ENCODE measurements at places on chromosomes 3 and 15.

- no peak for DNase-seq
Observed at GRCh38 chr3:158247288-158247687, 137.4 kb downstream of the RSRC1 start.

DNA sequence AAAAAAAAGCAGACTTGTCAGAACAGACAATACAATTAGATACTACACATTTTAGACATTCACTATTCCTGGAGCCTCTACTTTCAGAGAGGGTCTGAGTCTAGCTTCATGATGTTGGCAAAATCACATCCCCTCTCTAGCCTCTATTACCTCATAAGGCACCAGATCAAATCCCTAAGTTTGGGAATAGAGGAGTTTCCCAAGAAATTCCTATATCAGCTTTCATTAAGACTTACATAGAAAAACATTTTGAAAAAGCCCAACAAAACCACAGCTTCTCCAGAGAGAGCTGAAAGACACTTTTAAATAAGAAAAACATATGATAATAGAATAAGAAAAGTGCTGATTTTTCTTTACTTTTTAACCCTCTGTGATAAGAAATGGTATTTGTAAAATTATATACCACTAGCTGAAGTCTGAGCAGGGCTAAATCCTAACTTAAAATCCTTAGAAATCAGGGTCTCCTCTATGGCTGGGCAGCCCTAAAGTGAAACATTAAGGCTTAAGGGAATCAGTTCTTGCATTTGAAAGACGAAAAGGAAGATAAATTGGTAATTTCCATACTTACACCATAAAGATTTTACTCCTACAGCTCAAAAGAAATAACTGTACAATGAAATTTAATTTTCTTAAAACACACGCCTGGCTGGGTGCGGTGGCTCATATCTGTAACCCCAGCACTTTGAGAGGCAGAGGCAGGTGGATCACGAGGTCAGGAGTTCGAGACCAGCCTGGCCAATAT, 4.3 kb downstream of the TBC1D2B start:
- no peak for DNase-seq

GRCh38 chr3:35908366-35909232, 269.3 kb downstream of the ARPP21 start:
- peak; percentile 2 for DNase-seq

GRCh38 chr15:63323798-63324563, 46.6 kb downstream of the APH1B start:
- DNase-seq, result no peak

DNA sequence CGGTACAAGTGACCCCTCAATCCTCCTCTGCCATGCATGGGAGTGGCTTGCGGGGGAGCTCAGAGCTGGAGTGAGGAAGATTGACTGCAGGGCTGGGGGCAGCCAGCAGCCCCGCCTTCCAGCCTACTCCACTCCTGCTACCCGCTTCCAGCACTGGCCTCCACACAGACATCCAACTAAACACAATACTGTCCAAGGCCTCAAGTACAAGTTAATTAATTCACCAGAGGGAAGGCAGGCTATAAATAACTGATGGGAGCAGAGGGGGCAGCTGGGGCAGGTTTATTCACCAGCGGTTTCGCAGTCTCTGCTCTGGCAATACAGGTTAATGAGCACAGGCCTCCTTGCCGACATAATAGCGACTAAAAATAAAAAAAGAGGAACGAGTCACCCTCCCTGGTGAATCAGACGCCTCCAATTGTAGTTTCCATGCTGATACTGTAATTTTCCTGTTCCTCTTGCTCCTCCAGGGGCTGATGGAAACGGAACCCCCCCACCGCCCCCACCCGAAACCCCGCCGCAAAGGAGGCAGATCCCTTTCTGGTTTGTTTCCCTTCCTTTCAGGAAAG, 166.4 kb upstream of the TLE3 start:
- DNase-seq, result peak; percentile 17

GRCh38 chr3:45978006-45978761, 17.4 kb downstream of the FYCO1 start:
- DNase-seq, result peak; percentile 51

GRCh38 chr15:28018291-28019044, 80.6 kb downstream of the OCA2 start:
- no peak for DNase-seq

- no peak for DNase-seq
Observed at GRCh38 chr3:183554377-183554776, 1.1 kb downstream of the KLHL6 start.

DNA sequence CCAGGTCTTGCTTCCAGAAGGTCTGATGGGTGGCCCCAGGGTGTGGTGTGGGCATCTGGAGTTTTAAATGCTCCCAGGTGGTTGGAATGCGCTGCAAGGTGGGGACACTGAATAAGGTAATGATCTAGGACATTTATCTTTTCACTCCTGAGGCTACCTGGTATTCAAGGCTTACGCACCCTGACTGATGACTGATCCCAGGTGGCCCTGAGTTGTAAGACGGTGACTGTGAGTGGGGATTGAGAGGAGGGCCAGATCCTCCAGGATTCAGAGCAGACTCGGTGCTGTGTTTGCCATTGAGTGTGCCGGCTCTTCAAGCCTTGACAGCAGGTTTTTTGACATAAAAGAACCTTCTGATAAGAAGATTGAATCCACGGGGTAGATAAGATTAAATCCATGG, 40.3 kb downstream of the SLC6A20 start:
- DNase-seq, result no peak

- no peak for DNase-seq
Observed at GRCh38 chr15:74370471-74370870, 3.0 kb upstream of the CYP11A1 start.

DNA sequence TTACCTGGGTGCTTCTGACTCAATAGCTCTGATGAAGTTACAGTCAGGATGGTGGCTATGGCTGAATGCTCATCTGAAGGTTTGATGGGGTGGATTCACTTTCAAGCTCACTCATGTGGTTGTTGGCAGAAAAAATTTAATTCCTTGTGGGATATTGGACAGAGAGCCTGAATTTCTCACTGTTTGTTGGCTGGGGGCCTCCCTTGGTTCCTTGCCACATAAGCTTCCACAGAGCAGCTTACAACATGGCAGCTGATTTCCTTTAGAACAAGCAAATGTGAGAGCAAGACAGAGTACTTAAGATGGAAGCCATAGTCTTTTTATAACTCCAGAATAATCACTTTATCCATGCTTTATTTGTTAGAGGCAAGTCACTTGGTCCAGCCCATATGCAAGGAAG, 150.6 kb downstream of the PPM1L start:
- no peak for DNase-seq

GRCh38 chr15:90644952-90645725, 72.0 kb upstream of the BLM start:
- no peak for DNase-seq

DNA sequence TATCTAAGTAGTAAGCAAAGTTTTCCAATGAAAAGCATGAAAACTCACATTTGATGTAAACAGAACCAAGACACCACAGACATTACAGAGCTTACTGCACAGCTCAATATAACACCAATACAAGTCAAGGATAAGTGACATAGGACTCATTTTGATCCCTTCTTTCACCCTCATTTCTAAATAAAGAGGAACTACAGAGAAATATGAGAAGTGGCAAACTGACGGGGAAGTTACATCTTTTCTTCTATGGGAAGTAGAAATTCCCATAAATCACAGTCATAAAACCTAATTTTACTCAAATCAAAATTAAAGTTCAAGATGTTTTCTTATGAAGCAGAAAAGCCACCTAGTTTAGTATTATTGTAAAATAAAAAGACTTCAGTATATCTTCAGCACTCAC, 3.8 kb downstream of the ATG3 start:
- DNase-seq, result no peak

DNA sequence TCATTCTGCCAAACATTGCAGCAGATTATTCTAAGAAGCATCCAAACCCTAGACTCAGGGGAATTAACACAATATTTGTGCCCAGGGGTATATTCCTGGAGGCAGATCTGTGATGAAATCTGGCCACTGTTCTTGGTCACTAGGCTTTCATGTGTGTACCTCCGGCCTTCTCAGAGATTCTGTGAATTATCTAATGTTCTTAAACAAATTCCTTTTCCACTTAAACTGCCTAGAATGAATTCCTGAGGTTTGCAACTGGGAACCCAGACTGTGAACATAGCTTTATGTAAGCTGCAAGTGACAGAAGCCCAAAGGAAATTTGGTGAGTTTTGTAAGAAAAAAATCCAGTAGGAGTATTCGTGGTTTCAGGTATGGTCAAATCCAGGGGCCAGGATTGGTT, 20.7 kb upstream of the CTNNB1 start:
- DNase-seq, result no peak

GRCh38 chr15:101692801-101693598, 31.3 kb downstream of the TARS3 start:
- no peak for DNase-seq

- DNase-seq, result no peak
Observed at GRCh38 chr3:172972067-172972466, 169.0 kb downstream of the SPATA16 start.

DNA sequence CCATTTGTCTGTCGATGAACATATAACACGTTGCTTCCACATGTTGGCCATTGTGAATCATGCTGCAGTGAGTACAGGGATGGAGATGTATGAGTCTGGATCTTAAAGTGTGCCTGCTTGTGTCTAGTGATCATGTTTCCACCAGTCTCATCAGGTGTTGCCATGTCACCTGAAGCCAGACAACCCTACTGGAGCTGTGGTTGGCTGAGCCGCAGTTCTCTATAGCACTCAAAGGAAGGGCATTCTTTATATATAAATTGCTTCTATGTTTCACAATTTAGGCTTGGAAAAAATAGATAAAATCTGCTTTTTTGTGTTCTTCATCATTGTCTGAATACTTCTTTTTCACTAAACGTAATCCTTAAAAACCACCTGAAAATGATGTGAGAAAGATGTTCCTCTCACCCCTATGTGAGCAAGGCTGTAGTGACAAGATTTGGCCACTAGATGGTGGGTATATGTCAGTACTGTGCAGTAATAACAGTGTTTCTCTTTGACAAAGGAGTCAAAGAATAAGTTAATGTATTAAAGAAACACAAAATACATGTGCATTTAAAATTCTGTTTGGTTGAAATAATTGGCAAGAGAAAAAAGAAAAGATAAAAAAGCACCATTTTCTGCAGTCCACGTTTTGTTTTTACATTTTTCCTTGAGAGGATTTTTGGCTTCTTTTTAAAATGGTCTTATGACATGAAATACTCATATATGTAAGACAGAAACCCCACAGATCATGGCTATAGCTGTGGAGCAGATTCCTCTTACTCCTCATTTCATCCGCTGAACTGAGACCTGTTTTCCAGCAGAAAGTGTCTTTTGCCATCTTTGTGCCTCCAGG, 394.5 kb upstream of the DPPA4 start:
- DNase-seq, result no peak

DNA sequence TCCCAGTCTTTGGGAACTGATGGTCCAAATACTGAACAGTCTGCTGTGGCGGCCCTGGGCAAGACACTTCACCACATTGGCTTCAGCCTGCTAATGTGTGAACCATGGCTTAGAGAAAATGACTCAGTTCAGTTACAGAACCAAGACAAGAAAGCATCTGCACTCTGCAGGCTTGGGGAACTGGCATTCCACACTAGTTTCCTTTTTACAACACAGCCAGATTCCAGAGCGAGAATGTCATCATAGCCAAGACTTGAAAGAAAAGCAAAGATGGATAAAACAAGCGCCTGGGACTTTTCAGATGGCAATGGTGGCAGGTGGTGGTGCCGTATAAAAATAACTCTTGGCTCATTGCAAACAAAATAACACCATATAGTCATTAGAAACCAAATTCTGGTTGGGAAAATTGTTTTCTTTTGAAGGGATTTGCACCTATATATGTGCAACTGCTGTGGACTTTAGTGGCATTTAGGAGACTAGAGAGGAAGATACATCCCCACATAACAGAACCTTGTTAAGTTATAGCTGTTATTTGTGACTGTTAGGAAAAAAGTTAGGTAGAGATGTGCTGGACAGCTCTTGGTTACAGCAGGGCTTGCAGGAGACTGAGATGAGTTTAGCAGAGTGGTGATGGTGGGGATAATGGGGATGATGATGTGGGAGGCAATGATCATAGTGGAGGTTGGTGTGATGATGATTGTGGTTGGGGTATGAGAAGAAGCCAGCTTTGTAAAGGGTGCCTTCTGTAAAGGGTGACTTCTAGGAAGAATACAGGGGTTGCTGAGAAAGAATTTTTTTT, 273.6 kb downstream of the THRB start:
- DNase-seq, result no peak

- no peak for DNase-seq
Observed at GRCh38 chr3:186025161-186025560, 83.7 kb downstream of the ETV5 start.

DNA sequence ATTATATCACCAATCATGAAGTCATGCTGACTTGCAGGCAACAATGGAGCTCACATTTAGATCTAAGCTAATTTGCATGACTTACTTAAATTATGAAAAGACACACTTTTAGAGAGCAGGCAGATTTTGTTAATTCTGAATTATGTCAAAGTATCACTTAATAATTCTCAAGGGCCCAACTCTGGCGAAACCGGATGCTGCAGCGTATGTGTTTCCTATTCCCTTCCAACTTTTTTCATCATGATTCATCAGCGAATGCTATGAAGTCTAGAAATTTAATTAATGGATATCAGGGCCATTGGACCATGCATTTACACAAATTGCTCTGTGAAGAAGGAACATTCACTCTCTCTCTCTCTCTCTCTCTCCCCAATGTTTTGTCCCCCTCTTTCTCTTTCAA, 63.5 kb upstream of the GOLGA8A start:
- DNase-seq, result no peak

DNA sequence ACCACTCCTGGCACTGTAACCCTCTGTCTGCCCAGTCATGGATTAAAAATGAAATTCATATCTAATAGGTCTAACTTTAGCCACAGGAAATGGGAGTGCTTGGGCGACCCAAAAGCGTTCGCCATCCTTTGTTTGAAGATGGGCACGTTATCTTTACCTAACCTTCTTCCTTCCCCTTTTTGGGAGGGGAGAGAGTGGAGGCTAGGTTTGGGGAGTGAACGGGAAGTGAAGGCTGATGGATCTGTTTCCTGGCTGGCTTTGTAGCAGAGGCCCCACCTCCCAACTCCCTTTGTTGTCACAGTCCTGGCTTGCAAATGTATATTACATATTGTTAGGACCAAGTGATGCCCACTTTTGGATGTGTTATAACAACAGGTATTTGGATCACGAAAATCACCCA, 98.1 kb upstream of the ARHGEF3 start:
- no peak for DNase-seq

GRCh38 chr3:125302932-125303331, 72.2 kb downstream of the ZNF148 start:
- no peak for DNase-seq

GRCh38 chr15:31357148-31357547, 30.5 kb downstream of the KLF13 start:
- no peak for DNase-seq

- DNase-seq, result peak; percentile 11
Observed at GRCh38 chr3:97970956-97971620, 1.1 kb downstream of the RIOX2 start.

DNA sequence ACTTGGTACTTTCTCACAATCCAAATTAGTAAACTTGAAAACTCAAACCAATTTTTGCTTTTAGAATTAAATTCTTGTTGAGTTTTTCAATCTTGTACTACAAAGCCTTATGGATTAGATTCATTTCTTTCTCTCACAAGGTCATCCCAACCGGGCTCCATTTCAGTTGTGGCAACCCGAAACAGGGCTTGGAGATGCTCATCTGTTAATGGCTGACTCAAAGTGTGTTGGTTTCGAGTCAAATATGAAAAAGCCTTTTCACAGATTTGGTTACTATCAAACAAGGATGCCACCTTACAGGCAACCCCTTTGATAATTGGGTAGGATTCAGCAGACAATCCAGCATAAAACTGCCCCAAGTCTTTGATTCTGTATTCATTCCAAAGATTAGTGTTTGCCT, 1.8 kb downstream of the EPM2AIP1 start:
- no peak for DNase-seq

Measured in NCI-H187 (cell line).